Left cardiac atrium (tissue), 4 donors: ENCODE measurements at places on chromosomes 6 and 20. TPM values are rescaled to one million over a fixed set of nuclear protein-coding genes. Genes with fewer than 3 reads are reported as not detected.

DNA sequence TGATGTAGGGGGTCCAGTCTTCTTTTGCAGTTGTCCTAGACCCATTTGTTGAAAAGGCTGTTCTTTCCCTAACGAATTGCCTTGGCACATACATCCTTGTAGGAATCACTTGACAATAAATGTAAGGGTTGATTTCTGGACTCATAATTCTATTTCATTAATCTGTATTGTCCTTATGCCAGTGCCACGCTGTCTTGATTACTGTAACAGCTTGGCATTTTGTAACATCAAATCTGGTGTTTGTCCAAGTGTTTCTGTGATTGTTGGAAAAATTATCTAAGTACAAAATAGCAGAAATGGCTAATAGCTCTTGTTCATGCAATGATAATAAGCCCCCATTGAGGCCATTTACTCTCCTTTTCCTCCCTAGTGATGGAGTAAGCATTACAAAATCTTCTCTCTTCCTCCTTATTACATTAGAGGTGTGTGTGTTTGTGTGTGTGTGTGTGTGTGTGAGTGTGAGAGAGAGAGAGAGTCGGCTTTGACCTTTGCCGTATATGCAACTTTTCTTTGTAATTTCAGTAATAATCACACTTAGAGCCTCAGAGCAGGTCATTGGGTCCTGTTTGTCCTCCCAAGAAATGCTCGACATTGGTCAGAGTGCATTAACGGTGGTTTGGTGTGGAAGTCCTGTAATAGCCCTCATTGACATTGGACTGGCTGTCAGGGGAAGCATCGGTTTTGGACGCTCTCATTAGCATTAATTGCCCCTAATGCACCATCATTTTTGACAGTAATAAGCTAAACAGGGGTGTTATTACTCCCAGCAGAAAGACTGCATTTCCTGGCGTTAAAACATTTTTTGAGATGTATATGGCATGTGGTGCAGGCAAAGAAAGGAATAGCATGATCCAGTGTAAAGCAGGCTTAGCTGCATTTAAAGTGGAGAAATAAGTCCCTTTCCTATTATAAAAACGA, 40.7 kb upstream of the MROH8 start:
- DNase-seq = no peak

GRCh38 chr6:39223555-39223954, 5.7 kb downstream of the KCNK5 start:
- DNase-seq = no peak

DNA sequence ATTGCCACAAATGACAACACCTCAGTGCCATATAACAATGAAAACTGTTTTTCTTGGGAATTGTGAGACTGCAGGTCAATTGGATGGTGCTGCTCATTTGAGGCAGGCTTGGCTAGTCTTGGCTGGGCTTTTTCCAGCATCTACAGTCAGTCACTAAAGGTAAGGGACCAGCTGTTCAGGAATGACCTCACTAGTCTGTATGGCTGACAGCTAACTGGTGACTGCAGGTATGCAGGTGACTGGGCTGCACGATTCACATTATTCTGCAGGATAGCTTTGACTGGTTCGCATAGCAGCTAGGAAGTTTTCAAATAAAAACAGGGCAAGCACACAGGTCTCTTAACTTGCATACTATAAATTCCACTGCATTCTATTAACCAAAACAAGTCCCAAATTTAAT, 22.1 kb upstream of the HMGCLL1 start:
- DNase-seq = no peak

GRCh38 chr6:116482780-116483179, 21.6 kb downstream of the CALHM6 start:
- no peak for DNase-seq

DNA sequence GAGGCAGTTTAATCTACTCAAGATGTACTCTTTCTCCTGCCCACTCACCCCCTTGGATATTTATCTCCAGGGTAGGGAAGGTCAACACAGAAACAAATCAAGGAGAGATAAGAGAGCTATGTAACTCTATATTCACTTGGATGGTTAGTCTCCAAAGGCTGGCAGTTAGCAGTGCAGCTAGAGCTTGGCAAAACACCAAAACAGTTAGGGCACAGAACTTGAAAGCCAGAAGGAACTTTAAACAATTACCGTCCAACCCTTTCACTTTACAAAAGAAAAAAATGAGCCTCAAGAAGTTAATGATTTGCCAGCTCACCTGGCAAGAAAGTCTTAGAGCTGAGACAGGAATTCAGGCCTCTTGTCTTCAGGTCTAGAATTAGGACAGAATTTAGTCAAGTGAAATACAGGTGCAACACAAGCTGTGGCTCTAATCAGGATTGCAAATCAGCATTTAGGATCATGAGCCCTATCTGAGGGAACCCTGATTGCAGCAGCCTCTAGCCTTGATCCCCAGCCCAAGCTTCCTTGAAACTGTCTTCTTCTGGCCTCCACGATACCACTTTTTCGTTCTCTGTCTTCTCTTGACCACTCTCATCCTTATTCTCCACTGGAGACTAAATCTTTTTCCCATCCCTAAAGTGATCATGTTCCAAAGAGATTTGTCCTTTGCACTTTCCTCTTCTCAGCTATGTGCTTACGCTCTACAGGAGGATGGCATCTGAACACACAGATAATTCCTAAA, 14.9 kb downstream of the NEDD9 start:
- no peak for DNase-seq

Gene MYL9
- total RNA-seq = 2,055 TPM
